ENCODE measurements at places on chromosomes 1 and 21.

DNA sequence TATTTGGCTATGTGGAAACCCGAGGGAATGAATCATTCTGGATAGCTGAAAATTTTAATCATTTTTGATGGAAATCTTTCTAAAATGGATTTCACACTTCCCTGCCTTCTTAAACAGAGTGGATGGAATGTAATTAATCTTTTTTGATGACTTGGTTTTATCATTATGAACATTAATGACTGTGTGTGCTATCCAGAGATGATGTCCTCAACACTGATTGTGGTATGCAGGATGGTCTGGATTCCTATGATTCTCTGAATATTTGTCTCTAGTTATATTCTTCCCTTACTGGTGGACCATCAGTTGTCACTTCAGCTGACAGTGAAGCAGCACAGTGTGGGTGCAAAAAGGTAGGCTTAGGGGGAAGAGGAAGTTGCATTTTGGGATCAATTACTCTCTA, 513.5 kb downstream of the LMO4 start:
- no peak for DNase-seq

DNA sequence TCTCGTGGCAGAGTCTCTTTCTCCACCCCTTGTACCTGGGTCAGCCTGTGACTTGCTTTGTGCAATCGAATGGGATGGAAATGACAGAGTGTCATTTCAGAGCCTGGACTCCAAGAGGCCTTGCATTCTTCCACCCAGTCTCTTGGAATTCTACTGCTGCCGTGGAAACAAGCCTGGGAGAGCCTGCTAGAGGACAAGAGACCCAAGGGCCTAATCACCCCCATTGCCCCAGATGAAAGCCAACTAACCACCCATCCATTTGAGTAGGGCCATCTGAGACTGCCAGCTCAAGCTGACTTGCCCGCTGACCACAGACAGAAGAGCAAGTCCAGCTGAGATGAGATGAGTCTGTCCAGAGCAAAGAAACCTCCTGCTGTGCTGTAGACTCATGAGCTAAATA, 201.6 kb downstream of the PTPRU start:
- DNase-seq: no peak

DNA sequence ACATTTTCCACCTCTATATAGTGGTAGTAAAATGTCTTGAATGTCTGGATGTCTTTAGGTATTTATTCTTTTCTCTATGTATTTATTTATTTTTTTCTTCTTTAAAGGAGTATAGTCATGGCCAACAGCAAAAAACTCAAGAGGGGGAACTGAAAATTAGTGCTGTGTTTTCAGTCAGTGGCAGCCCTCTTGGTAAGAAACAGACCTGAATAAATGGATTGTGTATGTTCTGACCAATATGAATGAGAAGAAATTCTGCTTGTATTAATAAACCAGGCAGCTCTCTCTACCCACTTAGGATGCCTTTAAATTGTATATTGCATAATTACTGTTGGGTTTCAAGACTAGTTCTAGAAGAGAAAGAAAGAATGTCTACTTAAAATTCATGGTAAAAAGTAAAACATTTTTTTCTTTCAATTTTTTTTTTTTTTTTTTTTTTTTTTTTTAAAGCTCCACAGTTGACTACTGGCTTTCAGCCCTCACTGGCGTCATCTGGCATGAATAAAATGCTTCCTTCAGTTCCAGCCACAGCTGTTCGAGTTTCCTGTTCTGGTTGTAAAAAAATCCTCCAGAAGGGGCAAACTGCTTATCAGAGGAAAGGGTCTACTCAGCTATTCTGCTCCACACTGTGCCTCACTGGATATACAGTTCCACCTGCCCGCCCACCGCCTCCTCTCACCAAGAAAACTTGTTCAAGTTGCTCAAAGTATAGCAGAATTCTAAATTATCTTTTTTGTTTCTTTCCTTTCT, 101.6 kb downstream of the ZMYM4 start:
- DNase-seq: no peak

- DNase-seq: no peak
Observed at GRCh38 chr1:59198564-59198963, 98.3 kb upstream of the FGGY start.

GRCh38 chr21:46191257-46191685, 7.0 kb upstream of the SPATC1L start:
- no peak for DNase-seq
